ENCODE measurements at places on chromosomes 11 and 22. TPM values are rescaled to one million over a fixed set of nuclear protein-coding genes. Genes with fewer than 3 reads are reported as not detected.
A peak's percentile ranks its signal among the peaks of the same experiment; 100 is the strongest.

ETS1 gene
- total RNA-seq = 65.6 TPM

HOATZ gene
- total RNA-seq = not detected

- peak overlapping the region; percentile 75 for H3K27ac ChIP-seq
- no peaks in the 10 kb centered on the region for H3K27me3 ChIP-seq
- no peaks in the 10 kb centered on the region for H3K36me3 ChIP-seq
- no peaks in the 10 kb centered on the region for H3K4me1 ChIP-seq
- no peak overlapping the region for H3K4me3 ChIP-seq
Observed at GRCh38 chr11:120208777-120209176, 2.1 kb upstream of the OAF start.

DNA sequence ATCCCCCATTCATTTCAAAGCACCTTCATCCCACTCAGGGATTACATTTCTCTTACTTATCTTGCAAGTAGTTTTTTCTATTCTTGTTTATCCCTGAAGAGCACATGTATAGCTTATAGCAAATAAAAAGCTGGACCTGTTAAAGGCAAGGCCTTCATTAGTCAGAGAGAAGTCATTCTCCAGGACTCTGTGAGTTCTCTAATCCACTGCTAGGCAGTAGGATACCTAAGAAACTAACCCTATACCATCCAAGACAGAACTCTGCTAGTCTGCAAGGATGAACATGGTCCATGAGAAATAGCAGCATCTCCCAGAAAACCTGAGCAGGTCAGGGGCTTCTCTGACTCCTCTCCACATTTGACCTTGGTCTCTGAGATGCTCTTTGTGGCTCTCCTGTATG lies 104.5 kb downstream of the KIRREL3 start:
- H3K27ac ChIP-seq = no peak overlapping the region
- no peaks in the 10 kb centered on the region for H3K4me1 ChIP-seq
- no peaks in the 10 kb centered on the region for H3K27me3 ChIP-seq

DNA sequence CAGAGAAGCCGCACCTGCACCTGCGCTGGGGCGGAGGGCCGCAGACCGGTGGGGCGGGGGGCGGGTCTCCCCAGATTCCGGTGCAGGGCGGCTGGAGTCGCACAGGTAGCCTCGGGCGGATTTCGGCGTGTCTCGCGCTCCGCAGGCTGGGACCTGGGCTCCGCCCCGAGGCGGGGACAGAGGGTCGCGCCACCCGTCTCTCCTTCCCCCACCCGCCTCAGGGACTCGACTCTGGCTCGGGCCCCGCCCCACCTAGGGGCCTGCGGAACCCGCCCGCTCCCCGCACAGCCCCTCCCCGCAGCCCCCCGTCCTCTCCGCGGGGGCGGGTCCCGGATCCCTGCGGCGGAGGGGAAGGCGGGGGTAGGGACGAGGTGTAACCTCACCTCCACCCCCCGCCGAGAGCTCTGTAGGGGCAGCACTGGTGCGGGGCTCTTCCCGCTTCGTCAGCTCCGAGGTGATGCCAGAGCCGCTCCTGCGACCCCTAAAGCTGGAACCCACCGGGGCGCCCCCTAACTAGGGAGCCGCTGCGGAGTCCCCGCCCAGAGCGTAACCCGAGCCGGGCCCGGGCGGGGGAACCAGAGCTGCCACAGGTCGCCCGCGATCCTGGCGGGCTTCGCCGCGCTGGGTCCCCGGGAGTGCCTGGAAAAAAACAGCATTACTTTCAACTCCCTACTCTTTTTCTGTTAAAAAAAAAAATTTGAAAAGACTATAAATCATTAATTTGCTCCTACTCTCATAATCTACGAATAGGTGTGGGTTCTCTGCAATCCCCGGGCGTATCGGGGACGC lies at the start of gene SLC29A2:
Gene SLC29A2 (minus strand): TSS at position 134 of the 789 bp plus-strand sequence. CDS start 169 bp downstream, outside the sequence.
- no peaks in the 10 kb centered on the region for H3K27me3 ChIP-seq
- H3K27ac ChIP-seq = peak within 1 kb of the TSS; percentile 90
- peak within 1 kb of the TSS; percentile 89 for H3K4me3 ChIP-seq
- DNase-seq = peak; percentile 75
- no peaks in the 10 kb centered on the region for H3K36me3 ChIP-seq
- no peaks in the 10 kb centered on the region for H3K4me1 ChIP-seq

DNA sequence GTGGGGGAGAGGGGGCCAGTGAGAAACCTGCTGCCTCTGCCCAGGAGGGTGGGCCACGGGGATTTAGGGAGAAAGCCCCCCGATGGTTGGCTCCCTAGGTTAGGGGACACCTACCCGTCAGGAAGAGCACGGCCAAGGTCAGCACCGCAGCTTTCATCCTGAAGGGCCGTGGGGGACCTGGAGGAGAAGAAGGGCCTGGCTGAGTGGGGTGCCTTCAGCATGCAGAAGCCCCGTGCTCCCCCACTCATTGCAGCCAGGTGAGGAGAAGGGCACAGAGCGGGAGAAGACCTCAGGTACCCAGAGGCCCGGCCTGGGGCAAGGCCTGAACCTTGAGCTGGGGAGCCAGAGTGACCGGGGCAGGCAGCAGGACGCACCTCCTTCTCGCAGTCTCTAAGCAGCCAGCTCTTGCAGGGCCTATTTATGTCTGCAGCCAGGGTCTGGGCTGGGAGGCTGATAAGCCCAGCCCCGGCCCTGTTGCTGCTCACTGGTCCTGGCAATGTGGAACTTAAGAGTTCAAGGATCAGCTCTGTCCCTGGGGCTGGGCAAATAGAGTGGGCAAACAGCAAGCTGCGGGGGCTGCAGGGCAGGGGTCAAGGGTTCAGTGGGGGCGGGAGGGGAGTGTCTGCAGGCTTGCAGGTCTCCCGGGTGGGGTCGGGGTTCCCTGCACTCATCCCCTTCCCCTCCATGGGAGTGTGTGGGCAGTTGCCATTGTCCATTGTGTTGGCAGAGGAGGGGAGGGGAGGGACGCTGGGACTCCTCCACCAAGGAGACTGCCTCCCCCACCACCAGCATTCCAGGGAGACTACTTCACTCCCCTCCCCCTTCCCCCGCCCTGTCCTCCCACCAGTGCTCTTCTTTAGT lies at the start of gene APOA1:
Gene APOA1 (minus strand): TSS at position 392 of the 861 bp plus-strand sequence. CDS start 235 bp downstream, at position 157.
- H3K27ac ChIP-seq = no peak within 1 kb of the TSS
- H3K27me3 ChIP-seq = no peaks in the 10 kb centered on the region
- H3K36me3 ChIP-seq = no peaks in the 10 kb centered on the region
- no peaks in the 10 kb centered on the region for H3K4me1 ChIP-seq
- H3K4me3 ChIP-seq = no peak within 1 kb of the TSS

GRCh38 chr22:42376711-42377554 lies 55.3 kb downstream of the NFAM1 start:
- H3K36me3 ChIP-seq = no peaks in the 10 kb centered on the region
- peak overlapping the region; percentile 64 for H3K27ac ChIP-seq
- no peak overlapping the region for H3K4me3 ChIP-seq
- no peak for DNase-seq
- H3K27me3 ChIP-seq = no peaks in the 10 kb centered on the region
- no peaks in the 10 kb centered on the region for H3K4me1 ChIP-seq
